ENCODE measurements at places on chromosomes 3 and 15.
A peak's percentile ranks its signal among the peaks of the same experiment; 100 is the strongest.

GRCh38 chr15:65981837-65982626 lies 112.7 kb downstream of the RAB11A start:
- no peaks in the 10 kb centered on the region for H3K36me3 ChIP-seq
- DNase-seq: peak; percentile 7
- peaks cover 45% of the 10 kb centered on the region for H3K27me3 ChIP-seq
- peak overlapping the region; percentile 54 for H3K4me3 ChIP-seq
- H3K27ac ChIP-seq: no peak overlapping the region
- H3K4me1 ChIP-seq: peaks cover 2% of the 10 kb centered on the region

GRCh38 chr3:22045882-22046281 lies 294.9 kb upstream of the ZNF385D start:
- H3K4me1 ChIP-seq: no peaks in the 10 kb centered on the region
- no peaks in the 10 kb centered on the region for H3K36me3 ChIP-seq
- H3K27ac ChIP-seq: no peak overlapping the region
- H3K4me3 ChIP-seq: no peak overlapping the region

DNA sequence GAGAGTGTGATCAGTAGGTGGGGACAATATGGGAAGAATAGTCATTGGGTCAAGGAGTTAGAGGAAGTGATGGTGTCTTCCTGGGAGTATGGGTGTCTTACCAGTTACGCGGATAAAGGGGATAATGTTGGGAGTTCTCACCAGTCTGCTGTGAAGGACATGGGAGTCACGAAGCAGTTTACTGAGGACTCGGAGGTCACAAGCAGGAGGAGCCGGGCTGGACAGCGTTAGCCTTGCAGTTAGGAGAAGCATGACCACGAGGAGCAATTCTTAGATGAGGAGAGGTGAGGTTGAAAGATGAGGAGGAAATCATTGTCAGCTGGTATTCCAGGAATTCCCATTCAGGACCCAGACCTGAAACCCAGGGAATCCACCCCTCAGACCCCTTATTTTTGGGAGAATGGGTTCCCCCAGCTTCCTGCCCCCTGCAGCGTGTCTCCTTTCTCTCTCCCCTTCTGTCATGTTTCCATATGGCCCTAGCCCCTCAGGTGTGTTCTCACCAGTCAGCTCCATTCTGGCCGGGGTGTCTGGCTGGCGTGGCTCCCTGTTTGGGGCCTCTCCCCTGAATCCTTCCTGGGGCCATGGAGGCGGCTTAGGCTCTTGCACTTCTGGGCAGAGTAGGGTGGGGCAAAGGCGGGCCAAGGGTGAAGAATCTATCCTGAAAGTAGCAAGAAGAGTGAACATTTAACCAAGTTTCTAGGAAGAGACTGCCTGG lies 2.1 kb downstream of the THPO start:
- H3K4me1 ChIP-seq: peaks cover 4% of the 10 kb centered on the region
- H3K36me3 ChIP-seq: peaks cover 2% of the 10 kb centered on the region
- no peak overlapping the region for H3K27ac ChIP-seq
- no peak overlapping the region for H3K4me3 ChIP-seq
- DNase-seq: no peak

GRCh38 chr3:73611176-73611575 lies 13.6 kb downstream of the PDZRN3 start:
- no peak overlapping the region for H3K4me3 ChIP-seq
- H3K27me3 ChIP-seq: no peaks in the 10 kb centered on the region
- DNase-seq: no peak
- H3K4me1 ChIP-seq: no peaks in the 10 kb centered on the region
- no peaks in the 10 kb centered on the region for H3K36me3 ChIP-seq
- H3K27ac ChIP-seq: no peak overlapping the region

DNA sequence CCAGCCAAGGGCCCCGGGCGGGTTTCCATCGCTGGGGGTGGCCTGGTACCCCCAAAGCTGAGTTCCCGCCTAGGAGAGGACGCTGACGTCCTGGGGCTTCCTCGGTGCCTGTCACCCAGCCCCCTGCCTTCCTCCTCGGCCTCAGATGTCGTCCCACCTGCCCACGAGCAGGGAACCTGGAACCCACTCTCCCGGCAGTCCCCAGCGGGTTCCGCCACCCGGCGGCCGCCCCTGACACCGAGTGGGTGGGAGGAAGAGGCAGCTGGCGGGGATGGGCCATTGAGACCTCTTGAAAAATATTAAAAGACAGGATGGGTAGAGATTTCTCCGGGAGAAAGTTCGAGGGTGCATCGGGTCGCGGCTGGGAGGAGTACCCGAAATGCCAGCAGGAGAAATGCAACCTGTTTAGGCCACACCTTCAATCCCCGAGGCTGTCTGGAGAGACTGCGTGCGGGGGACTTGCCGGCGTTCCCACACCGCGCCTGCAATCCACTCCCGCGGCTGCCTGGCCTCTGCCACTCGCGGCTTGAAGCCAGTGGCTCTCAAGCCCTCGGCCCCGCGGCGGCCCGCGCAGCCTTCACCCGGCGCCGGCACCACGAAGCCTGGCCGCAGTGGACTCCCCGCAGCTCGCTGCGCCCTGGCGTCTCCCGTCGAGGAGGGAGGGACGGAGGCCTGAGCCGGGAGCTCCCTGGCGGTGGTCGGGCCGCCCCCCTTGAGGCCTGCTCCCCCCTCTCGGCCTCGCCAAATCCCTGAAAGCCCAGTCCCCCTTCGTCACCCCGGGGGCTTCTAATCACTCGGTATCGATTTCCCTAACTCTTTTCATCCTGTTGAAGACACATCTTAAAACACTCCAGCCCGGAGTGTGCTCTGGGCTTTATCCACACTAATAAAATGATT lies 8.6 kb upstream of the NR2F2 start:
- no peak overlapping the region for H3K4me3 ChIP-seq
- H3K36me3 ChIP-seq: no peaks in the 10 kb centered on the region
- peaks cover 73% of the 10 kb centered on the region for H3K27me3 ChIP-seq
- H3K4me1 ChIP-seq: peaks cover under 1% of the 10 kb centered on the region
- H3K27ac ChIP-seq: no peak overlapping the region

DNA sequence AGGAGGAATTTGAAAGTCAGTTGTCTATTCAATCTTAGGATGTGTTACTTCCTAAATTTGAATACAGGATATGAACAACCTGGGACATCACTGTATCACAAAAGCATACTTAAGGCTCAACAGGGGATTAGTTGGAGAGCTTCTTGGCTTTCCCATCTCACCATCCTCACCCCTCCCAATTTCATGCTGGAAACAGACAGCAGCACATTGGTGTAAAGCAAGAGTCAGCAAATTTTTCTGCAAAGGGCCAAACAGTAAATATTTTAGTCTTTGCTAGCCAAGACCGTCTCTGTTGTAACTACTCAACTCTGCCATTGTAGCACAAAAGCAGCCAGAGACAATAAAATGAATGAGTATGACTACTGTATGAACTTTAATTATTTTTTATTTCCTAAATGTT lies 94.9 kb downstream of the ERC2 start:
- no peaks in the 10 kb centered on the region for H3K36me3 ChIP-seq
- no peaks in the 10 kb centered on the region for H3K4me1 ChIP-seq
- DNase-seq: no peak
- H3K27me3 ChIP-seq: no peaks in the 10 kb centered on the region

DNA sequence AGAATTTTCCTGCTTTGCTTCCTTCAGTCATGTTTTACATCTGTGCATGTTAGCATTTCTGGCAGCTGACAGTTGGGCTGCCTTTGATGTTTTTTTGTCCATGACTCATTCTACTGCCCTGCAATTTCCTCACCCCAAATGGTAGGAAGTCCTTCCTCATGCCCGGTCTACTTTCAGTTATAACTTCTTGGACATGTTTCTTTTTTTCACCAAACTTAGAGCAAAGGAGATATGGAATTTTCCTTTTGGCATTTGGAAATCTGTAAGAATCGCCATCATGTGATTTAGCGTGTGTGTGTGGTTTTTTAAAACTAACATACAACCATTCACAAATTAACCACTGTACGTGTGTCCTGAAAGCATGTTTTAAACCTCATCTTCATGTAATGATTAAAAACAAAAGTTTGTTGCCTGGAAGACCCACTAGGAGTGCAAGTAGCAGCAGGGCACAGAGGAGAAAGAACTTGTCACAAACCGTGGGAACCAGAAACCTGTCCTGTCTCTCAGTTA lies 430.7 kb upstream of the CFAP20DC start:
- H3K36me3 ChIP-seq: peaks cover 2% of the 10 kb centered on the region
- H3K27ac ChIP-seq: peak overlapping the region; percentile 85
- no peaks in the 10 kb centered on the region for H3K27me3 ChIP-seq
- H3K4me3 ChIP-seq: peak overlapping the region; percentile 72

DNA sequence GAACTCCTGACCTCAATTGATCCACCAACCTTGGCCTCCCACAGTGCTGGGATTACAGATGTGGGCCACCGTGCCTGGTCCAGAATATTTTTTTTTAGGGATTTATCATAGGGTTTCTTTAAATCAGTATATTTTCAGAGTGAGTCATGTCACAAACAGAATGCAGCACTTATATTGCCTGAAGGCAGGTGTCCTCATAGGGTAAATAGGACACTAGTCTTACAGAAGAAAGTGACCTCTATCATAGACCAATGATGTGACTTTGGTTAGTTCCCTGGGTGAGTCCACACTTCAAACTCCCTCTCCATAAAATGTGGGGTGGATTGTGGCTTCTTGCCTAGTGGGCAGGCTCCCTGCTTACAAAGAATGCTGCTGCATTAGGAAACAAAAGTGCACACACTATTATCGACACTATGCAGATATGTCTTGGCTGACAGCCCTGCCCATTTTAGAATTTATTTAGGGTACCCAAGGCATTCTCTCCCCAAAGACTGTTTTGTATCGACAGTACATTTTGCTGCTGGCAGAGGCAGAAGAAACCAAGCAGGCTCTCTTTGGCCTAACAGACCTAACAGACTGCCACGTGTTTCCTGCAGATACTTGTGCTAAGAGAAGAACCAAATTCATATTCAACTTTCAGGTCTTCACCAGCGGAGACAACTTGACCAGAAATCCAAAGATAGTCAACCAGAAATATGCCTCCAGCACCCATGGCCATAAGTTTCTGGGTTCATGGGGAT lies 125.0 kb downstream of the MOBP start:
- H3K27ac ChIP-seq: no peak overlapping the region
- no peak overlapping the region for H3K4me3 ChIP-seq
- no peaks in the 10 kb centered on the region for H3K36me3 ChIP-seq
- no peaks in the 10 kb centered on the region for H3K27me3 ChIP-seq

DNA sequence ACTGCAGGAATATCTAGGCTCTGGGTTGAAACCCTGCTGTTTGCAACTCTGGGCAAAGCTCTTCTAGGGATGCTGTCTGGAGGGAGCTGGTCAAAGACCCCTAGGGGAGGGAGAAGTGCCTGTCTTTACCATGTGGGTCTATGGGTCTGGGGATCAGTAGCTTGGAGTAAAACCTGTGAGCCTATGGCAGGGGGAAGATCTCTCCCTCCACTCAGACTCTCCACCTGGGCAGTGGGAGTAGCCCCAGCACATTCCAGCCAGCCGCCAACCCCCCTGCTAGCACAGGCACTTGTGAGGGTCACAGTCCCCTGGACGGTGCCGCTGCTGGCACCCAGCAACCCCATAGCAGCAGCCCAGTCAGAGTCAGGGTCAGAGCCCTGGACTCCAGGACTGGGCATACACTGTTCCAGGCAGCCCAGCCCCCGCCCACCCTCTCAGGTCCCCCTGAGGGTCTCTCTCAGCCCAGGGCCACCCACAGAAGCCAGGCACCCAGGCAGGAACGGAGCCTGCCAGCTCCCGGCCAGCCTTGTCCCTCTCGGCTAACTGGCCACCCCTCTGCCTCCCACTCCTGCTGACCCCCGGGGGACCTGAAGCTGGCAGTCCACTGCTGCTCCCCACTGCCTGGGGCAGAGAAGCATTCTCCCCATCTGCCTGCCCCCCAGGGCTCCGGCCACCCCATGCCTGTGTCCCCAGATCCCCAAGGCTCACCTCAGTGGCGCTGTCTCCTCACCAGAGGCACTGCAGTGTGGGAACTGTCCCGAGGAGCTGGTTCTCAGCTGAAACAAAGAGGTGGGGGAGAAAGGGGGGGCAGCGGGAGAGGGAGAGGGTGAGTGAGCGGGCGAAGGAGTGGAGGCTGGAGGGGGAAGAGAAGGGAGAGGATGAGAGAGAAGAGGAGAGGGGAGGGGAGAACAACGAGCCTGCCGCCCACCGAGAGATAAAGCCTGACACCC lies 10.8 kb downstream of the GLYCTK start:
- no peaks in the 10 kb centered on the region for H3K4me1 ChIP-seq
- H3K27ac ChIP-seq: no peak overlapping the region
- no peaks in the 10 kb centered on the region for H3K27me3 ChIP-seq
- H3K4me3 ChIP-seq: no peak overlapping the region
- no peaks in the 10 kb centered on the region for H3K36me3 ChIP-seq
- DNase-seq: no peak

GRCh38 chr3:178193846-178194245 lies 342.4 kb upstream of the KCNMB2 start:
- H3K27me3 ChIP-seq: no peaks in the 10 kb centered on the region
- no peak overlapping the region for H3K4me3 ChIP-seq
- no peaks in the 10 kb centered on the region for H3K36me3 ChIP-seq
- no peaks in the 10 kb centered on the region for H3K4me1 ChIP-seq

DNA sequence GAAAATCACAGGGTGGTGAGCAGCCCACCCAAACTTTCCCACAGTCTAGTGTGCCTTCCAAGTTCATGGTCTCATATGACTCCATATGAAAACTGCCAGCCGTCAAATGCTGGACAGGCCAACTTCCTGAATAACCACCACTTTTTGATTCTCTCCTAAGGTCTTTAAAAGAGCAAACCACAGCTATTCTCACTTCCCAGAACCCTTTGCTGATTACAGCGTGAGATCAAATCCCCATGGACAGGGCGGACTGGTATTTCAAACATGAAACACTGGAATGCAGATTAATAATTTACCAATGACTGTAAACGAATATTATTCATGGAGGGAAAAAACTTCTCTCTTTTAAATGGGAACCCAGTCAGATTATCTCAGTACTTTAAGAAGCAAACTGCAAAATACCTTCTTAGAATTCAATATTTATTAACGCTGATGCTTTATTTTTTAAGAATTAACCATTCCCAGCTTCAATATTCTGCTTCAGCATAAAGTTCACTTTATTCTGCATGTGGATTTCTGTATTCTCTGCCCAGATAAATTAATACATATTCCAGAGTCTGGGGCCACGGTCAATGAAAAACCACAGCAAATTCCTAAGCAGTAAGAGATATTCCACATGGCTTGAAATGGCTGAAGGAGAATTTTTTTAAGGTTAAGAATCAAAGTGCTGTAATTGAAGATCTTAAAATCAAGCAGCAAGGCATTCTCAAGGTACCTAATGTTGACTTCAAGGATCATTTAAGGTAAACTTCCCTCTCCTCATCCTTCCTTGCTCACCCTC lies 42.9 kb downstream of the MYO1E start:
- DNase-seq: no peak
- peaks cover 13% of the 10 kb centered on the region for H3K4me1 ChIP-seq
- no peak overlapping the region for H3K4me3 ChIP-seq
- peaks cover 52% of the 10 kb centered on the region for H3K27me3 ChIP-seq

DNA sequence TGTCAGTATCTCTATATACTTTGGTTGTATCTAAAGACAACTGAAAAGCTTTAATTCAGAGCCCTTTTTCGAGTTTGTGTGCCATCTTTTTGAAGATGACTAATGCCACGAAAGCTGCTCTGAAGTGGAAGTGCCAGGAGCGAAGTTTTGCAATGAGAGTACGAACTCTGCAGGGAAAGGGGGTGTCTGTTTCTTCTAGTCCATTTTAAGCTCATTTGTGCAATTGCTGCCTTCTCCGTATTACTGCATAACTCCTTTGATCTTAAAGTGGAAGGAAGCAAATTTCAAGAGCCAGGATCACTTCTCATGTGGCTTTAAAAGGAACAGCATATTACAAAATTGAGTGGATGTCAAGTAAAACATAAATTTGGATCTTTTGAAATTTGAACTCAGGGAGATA lies 245.3 kb downstream of the FEZF2 start:
- H3K36me3 ChIP-seq: no peaks in the 10 kb centered on the region
- peaks cover 2% of the 10 kb centered on the region for H3K27me3 ChIP-seq
- H3K4me3 ChIP-seq: no peak overlapping the region
- no peaks in the 10 kb centered on the region for H3K4me1 ChIP-seq
- no peak overlapping the region for H3K27ac ChIP-seq
